ENCODE measurements at places on chromosomes 3 and 15. TPM values are rescaled to one million over a fixed set of nuclear protein-coding genes. Genes with fewer than 3 reads are reported as not detected.
A peak's percentile ranks its signal among the peaks of the same experiment; 100 is the strongest.

GRCh38 chr15:49490966-49491365 lies 67.9 kb downstream of the FGF7 start:
- no peak for ATAC-seq

- no peak for ATAC-seq
These were observed 21.7 kb downstream of the CSNK1G1 start for GRCh38 chr15:64333986-64334929.

Gene BCHE
- 30.2 TPM for total RNA-seq

GRCh38 chr3:188080091-188080490 lies 73.9 kb upstream of the LPP start:
- no peak for ATAC-seq

- no peak for ATAC-seq
These were observed 62.5 kb downstream of the SLCO3A1 start for GRCh38 chr15:91916051-91916450.

GRCh38 chr15:41928637-41929620 lies 35.1 kb upstream of the SPTBN5 start:
- ATAC-seq, result no peak

Gene ANKUB1
- 0.68 TPM for total RNA-seq

Gene MME
- 1.1 TPM for total RNA-seq

DNA sequence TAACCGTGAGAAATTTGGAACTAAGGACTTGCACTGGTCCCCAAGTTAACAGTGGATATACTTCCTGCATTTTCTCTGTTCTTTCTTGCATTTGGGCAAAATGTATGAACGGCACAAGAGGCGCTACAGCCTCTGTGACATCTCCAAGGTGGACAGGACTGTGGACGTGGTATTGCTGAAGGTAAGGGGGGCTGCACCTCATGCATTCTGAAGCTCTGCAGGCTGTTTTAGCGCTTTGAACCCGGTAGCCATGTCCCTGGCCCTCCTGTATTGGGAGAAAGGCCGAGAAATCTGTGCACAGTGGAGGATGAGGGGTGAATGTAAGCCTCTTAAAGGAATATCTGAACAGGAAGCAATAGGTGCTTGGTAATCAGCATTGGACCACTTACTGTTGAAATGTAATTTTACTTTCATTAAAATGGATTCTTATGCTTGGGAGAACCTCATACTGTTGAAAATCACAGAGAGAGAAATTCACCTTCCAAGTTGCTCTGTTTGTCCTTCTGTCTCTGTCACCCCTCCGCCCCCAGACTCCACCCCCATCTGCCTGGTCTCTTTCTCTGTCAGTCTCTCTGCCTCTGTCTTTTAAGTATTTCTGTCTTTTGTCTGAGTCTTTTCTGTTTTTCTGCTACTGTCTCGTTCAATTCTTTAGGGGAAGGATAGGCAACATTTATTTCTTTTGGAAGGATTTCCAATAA lies 174.6 kb downstream of the KLHL25 start:
- ATAC-seq, result no peak

Gene MEGF11
- total RNA-seq, result 10.2 TPM

Gene C2CD4A
- total RNA-seq, result 0.50 TPM

GRCh38 chr3:123412811-123413604 lies 35.9 kb downstream of the ADCY5 start:
- peak; percentile 53 for ATAC-seq

Gene POLR2H
- total RNA-seq, result 61.7 TPM

DNA sequence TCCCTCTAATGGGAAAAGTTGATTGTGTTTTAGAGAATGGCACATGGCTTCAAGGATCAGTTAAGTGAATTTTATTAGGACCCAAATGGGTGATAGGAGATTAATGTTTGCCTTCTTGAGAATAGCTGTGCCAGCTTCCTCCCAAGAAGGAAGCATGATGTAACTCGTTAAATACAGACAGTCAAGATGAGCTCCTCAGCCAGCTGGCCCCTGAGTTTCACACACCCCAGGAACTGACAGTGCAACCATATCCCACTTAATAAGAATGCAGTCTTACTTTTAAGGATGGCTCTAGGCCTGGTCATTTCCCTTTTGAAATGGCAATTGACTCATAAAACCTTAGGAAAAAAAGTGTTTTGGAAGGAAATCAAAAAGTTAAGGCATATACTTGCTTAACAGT lies 472.8 kb upstream of the KCNMB2 start:
- no peak for ATAC-seq

- no peak for ATAC-seq
These were observed 188.8 kb upstream of the ARL6 start for GRCh38 chr3:97575742-97576141.

GRCh38 chr15:36753173-36753572 lies 173.7 kb downstream of the CDIN1 start:
- ATAC-seq, result no peak

GRCh38 chr15:74829991-74830390 lies 3.6 kb downstream of the CPLX3 start:
- ATAC-seq, result no peak

DNA sequence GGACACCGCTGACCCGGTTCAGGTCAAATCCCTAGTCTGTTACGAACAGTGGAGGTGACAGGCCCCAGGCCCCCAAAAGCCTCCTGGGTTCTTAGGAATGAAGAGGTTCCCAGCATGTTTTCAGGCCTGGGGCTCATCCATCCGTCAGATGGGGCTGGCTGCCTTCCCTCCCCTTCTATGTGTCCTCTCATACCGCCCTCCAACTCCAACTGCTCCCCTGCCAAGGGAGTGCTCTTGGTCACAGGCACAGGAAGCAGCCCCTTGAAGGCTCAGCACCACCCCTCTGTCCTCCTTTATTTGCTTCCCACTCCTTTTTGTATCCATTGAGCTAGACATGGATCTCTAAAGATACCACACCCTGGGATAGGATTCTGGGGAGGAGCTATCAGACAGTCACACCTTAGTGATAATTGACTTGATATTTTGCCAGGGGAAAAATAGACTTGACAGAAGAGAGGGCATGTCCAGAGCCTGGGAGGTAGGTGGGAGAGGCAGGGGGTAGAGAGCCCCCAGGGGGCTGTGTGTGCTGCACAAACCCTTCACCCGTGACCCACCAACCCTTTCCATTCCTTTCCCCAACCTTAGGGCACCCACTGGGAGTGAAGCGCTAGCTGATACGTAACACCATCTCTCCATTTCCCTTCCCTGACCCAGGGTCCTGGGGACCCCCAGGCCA lies 10.7 kb upstream of the CSPG4 start:
- ATAC-seq, result no peak

DNA sequence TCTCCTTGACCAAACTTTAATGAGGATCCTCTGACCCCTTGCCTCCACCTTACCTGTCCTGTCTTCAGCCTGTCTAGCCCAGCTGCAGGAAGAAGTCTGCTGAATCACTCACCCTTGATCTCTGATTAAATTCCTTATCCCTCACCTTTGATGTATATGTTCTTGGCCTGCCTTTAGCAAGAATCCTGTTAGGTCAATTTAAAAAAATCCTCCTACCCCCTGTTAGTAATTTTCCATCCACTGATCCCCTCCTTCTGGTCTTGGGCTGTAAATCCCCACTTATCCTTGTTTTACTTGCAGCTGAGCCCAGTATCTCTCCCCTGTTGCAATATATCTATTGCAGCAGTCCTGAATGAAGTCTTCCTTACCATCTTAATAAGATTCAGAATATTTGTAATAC lies 39.0 kb downstream of the MYH15 start:
- no peak for ATAC-seq

DNA sequence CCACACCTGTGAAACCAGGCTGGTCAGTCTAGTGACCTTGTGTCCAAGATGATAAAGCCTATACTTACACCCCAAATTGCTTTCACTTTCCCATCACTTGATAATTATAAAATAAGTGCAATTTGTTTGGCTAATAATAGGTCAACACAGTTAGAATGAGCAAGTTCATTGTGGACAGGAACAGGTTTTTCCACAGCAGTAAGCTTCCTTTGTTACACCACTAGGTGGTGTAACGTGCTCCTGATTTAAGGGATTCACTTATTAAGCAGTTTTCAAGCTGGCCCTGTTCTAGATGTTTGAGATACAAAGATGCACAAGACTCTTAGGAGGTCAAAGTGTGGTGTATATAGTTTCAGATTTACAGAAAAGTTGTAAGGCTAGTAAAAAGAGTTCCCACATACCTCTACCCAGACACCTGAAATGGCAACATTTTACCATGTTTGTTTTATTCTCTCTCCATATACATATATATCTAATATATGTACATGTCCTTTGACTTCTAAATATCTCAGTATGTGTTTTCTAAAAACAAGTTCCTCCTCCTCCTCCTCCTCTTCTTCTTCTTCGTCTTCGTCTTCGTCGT lies 6.8 kb upstream of the MFSD1 start:
- ATAC-seq, result no peak

- ATAC-seq, result no peak
These were observed 135.6 kb downstream of the ADAMTS9 start for GRCh38 chr3:64552160-64552559.

DNA sequence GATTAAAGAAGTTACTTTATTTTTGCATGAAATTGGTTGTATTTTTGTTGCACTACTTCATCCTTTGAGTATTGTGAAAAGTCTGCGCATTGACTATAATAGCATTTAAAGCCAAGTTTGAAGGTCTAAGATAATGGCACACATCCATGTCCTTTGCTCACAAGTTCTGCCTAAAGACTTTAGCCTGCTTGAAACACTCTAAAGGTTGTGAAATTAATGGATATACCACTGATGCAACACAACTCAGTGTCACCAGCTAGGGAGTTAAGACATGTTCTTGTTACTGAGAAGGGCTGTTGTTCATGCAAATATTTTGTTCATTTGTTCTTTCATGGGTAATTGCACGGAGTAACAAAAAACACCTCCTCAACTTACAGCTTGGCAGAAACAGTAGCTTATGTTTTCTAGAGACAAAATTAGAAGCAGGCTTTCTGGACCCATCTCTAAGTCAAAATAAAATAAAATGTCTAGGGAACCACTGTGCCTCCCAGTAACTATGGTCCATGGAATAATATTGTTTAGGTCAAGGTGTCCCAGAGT lies 83.9 kb downstream of the PPARG start:
- no peak for ATAC-seq

Gene GOLGA8G
- total RNA-seq, result 0.13 TPM

- no peak for ATAC-seq
These were observed 1560.4 kb downstream of the OTOL1 start for GRCh38 chr3:163056874-163057497.

Gene CCDC54
- total RNA-seq, result 9.2 TPM

GRCh38 chr3:30139283-30139682 lies 467.1 kb upstream of the TGFBR2 start:
- no peak for ATAC-seq

GRCh38 chr3:66662894-66663293 lies 162.1 kb upstream of the LRIG1 start:
- no peak for ATAC-seq

DNA sequence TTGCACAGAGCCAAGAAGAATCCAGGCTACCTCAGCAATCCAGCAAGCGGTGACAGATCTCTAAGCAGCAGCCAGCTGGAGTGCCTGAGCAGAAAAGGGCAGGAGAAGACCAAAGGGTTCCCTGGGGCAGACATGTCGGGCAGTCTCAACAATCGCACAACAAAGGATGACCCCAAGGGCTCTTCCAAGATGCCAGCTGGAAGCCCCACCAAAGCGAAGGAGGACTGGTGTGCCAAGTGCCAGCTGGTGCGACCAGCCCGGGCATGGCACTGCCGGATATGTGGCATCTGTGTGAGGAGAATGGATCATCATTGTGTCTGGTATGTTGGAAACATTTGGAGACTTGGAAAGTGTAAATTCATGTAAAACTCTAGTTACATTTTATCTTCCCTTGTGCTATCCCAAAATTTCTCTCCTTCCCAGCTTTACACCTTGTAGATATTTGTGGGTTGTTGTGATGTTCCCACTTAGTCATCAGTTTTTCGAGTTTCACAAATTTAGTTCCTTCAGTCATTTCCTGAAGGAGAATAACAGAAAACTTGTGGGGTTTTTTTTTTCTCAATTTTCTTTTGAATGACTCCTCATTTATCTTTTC lies 6.4 kb downstream of the ZDHHC23 start:
- ATAC-seq, result no peak

GRCh38 chr3:95474338-95474737 lies 1340.1 kb upstream of the EPHA6 start:
- no peak for ATAC-seq

Gene NPAP1
- 0.05 TPM for total RNA-seq

DNA sequence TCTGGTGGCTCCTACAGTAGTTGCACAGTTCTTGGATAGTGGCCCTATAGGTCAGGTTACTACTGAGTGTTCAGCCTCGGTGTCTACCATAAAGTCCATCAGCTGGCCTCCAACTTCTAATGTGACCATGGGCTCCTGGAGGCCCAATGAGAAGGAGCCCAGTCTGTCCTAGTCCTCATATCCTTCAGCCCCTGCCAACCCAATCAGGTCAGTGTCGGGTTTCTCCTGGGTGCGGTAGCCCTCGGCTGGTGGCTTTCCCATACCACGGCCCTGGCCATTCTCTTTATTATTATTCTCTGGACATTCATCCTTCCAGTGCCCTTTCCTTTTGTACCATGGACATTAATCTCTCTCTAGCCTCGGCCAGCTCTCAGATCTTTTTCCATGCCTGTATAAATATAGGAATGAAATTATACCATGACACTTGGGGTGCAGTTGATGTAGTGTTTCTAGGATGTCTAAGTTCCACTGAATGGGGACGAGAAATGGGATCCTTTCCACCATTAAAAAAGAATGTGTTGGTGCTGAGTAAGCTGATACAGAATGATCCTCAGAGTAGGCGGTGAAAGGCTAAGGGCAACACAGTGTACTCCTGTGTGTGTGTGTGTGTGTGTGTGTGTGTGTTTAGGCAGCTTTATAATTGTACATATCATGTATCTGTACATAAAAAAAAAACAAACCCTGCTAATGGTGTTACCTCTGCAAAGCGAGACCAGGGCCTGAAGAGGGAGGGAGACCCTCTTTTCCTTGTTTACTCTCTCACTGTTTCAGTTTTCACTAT lies 19.3 kb upstream of the NOX5 start:
- no peak for ATAC-seq

DNA sequence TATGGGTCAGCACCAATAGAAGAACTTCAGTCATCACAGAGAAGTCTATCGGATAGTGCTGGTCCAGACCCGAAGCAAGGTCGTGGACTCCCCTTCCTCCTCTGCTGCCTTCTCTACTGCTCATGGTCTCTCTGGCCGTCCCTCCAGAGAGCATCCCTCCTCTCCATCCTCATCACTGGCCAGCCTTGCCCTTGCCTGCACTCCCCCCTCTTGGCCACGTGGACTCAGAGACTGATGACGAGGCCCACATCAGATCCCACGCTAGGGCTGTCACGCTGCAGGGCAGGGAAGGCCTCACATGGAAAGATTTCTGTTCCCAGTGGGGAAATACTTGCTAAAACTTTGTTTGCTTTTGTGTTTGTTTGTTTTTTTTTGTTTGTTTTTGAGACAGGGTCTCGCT lies 35.3 kb downstream of the IGDCC3 start:
- ATAC-seq, result no peak
